ENCODE measurements at places on chromosomes 16 and 17. TPM values are rescaled to one million over a fixed set of nuclear protein-coding genes. Genes with fewer than 3 reads are reported as not detected.

DNA sequence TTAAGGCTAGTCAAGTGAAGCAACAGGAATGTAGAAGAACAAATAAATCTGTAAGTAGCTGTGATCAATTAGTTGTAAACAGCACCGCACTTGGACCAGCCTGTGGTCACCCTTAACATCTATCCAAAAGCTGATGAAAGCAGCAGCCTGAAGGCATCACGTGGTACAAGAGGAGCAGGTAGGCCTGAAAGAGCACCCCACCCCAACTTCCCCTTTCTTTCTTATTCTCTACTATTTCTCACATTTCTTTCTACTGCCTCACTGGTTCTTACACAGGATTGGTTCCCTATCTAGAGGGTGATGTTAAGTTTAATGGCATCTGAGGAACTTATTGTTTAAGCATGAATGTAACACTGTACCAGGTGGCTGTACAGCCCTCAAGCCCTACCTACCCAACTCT is 42.6 kb upstream of the CLEC18B start:
- H3K4me1 ChIP-seq, result no peaks in the 10 kb centered on the region
- peaks cover 16% of the 10 kb centered on the region for H3K36me3 ChIP-seq
- no peak overlapping the region for H3K4me3 ChIP-seq
- DNase-seq, result no peak

The SCARF1 gene
- total RNA-seq, result 0.99 TPM

- peaks cover 3% of the 10 kb centered on the region for H3K4me1 ChIP-seq
- H3K27me3 ChIP-seq, result no peaks in the 10 kb centered on the region
- peak; percentile 87 for DNase-seq
Observed at GRCh38 chr16:58638148-58639036, 8.8 kb upstream of the CNOT1 start.

DNA sequence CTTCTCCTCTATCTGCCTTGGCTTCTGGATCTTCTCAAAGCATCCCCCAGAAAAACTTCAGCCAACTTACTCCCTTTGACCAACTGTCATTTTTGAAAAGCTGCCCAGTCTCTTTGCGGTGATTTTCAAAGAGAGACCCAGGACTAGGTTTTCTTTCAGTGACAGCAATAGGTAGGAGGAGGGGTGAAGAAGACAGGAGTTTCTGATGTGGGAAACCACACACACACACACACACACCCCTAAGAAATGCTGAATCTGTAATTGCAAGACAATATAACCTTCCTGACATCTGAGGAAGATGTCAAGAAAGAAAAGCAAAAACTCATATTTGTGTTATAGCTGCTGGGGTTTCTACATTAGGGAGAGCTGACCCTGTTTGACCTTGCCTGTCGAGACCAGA is 5.2 kb downstream of the FAM20A start:
- H3K4me1 ChIP-seq, result no peaks in the 10 kb centered on the region
- DNase-seq, result no peak
- no peak overlapping the region for H3K27ac ChIP-seq
- H3K36me3 ChIP-seq, result no peaks in the 10 kb centered on the region
- peaks cover 7% of the 10 kb centered on the region for H3K27me3 ChIP-seq

All from fibroblast of lung (primary cell).